ENCODE measurements at places on chromosomes 6 and 20.

DNA sequence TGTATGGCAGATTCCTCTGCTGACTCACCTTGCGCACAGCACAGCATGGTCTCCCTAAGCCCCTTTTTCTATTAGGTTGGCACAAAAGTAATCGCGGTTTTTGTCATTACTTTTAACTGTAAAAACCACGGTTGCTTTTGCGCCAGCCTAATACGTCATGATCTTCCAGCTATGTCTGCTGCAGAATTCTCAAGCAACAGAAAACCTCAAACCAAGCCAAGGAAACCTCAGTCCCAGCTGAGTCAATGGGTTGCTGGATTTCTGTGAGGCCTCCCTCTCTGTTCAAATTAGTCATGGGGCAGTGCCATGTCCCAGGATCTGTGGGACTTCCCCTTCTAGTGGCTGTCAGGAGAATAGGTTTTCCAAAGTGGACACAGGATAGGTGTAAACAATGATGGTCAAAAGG, 15.7 kb upstream of the ENPP1 start:
- no peak for DNase-seq

DNA sequence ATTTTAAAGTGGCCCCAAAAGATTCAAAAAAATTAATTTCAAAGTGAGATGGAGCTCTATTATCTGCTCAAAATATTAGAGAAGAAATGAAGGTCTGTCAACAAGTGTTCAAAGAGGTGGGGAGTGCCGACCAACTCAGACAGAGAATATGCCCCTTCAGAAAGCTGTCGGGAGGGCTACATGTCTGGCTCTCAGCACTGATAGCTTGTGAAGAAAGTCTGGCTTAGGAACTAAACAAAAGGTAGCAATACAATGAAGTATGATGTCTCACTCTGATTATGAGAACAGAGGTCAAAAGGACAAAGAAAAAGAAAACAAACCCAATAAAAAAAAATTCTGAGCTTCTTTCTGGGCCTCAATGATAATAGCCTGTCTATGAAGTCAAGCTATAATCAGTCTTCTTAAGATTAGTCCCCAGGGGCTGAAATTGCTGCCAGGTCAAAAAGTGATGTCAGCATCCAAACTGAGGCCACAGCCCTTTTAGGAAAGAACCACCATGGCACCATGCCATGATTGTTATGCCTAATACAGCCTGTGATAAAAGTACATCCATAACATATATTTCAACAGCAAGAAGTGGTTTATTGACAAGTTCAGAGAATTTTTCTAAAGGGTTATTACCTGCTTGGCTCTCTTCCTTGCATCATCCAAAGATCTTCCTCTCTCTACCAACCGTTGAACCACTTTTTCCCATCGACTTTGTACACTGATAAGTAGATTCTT, 150.9 kb downstream of the DST start:
- DNase-seq, result peak; percentile 26

GRCh38 chr6:2545383-2546038, 205.2 kb downstream of the MYLK4 start:
- DNase-seq, result no peak

GRCh38 chr6:11732036-11732631, 46.5 kb downstream of the ADTRP start:
- DNase-seq, result peak; percentile 82

DNA sequence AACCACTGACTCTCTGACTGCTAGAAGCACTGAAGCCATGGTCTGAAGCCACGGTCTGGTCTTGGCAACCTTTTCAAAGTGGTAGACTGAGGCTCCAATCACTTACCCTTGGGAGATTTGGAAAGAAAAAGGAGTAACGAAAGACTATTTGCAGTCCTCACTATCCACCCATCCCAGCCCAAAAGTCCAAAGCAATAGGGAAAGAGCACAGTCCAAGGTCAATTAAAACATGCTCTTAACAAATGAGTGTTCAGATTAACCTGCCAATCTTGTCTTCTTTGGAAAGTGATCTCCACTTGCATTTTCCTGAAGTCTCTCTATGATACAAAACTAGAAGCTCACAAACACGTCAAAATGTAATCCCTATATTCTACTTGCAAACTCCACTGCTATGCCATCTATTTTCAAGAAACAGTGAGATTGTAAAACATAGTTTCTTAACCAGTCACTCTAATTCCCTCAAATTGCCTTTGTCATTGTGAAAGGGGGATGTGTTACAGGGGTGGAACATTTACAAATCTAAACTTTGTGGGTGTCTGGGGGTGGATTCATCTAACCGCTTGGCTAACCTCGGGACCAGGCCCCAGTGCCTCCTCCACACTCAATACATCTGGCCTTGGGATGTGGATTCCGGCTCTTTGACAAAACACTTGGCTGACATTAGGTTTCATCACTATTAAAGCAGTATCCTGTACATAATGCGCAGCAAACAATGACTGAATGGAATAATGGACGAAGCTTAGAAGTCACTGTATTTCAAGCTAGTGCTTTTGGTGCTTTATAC, 56.4 kb downstream of the B4GALT5 start:
- DNase-seq, result no peak

Data from hematopoietic multipotent progenitor cell treated with erythropoietin and hydrocortisone succinate and interleukin-3 and kit ligand, for 6 days (in vitro differentiated cells).